ENCODE measurements at places on chromosomes 12 and 14. TPM values are rescaled to one million over a fixed set of nuclear protein-coding genes. Genes with fewer than 3 reads are reported as not detected.

Gene TAS2R50
- 0.23 TPM for total RNA-seq

Gene MUCL1
- 4.7 TPM for total RNA-seq

Gene NGB
- not detected for total RNA-seq

Gene ASCL1
- total RNA-seq: not detected

Gene SLC25A21
- 3.8 TPM for total RNA-seq

Gene CYP27B1
- total RNA-seq: 10.4 TPM

Gene ARHGAP9
- not detected for total RNA-seq

Gene RERGL
- not detected for total RNA-seq

Gene ARG2
- total RNA-seq: 18.3 TPM

Gene YY1
- total RNA-seq: 39.4 TPM

Gene ENDOU
- 3.4 TPM for total RNA-seq

Gene RIN3
- total RNA-seq: 4.1 TPM

Gene GZMH
- total RNA-seq: not detected

Gene INSM2
- total RNA-seq: not detected

Gene PIK3C2G
- 1.6 TPM for total RNA-seq

Measured in airway epithelial cell (primary cell).